Stimulated activated naive CD8-positive, alpha-beta T cell treated with anti-CD3 and anti-CD28 coated beads, Interleukin-15, Interleukin-2, amounts not matched to agents 100 U/mL and 50 U/mL, for 24 hours (primary cell): ENCODE measurements at places on chromosomes 7 and 10.

DNA sequence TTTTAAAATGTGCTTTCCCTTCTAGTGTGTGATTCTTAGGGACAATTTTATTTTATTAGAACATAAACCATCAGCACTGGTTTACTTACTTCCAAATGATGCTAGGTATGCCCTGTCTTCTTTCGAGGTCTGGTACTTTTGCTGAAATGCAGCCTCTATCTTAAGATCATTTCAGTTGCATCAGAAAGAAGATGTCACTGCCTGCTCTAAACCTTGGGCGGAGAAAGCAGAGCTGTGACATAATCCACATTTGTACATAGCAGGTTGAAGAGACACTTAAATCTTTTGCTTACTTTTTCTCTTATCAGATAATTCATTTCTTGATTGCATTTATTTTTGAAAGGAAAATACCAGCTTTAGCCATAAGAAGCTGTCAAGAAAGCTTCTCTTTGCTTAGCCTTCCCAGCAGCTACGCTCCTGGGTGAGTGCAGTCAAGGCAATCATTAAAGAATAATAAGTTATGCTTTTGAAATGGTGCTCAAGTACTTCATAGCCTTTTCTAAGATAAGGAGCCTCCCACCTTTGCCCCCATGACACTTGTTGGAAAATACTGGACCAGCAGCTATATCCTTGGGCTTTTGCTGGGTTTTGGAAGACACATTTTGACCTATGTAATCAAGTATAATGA lies 108.4 kb upstream of the SAMD8 start:
- no peak for DNase-seq

GRCh38 chr7:266851-267840 lies 22.8 kb upstream of the FOXL3 start:
- no peak for DNase-seq

GRCh38 chr10:72014785-72015480 lies 50.7 kb downstream of the CHST3 start:
- no peak for DNase-seq

DNA sequence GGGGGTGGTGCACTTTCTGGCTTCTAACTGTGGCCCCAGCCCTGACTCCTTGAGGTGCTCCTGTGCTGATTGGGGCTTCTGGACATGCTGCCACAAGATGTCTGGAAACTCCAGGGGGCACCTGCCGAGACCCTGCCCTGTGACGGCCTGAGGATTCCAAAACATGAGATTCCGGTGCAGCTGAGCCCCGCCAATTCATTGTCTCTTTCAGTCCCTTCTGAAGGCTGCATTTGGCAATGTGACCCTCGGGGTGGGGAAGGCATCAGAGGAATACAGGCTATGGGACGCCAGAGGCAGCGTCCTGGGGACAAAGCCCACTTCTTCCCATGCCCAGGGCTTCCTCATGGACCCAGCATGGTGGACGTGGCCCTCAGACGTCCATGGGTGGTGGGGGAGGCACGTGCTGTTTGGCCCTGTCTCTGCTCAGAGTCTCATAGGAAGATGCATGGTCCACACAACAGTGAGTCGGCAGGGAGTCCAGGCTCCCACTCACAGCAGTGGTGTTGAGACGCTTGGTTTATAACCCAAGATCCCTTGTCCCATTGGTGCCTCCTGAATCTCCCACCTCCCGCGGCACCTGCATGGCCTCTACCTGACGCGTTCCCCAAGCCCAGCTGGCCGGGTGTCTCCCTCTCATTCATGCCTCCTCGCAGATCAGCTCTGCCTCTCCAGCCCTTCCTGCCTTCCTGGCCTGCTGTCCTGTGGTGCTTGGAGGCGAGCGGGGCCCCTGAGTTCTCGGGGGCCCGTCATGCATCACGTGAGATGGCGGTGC lies 129.9 kb downstream of the WDR37 start:
- no peak for DNase-seq

- no peak for DNase-seq
Observed at GRCh38 chr10:131573256-131573655, 261.7 kb upstream of the TCERG1L start.

DNA sequence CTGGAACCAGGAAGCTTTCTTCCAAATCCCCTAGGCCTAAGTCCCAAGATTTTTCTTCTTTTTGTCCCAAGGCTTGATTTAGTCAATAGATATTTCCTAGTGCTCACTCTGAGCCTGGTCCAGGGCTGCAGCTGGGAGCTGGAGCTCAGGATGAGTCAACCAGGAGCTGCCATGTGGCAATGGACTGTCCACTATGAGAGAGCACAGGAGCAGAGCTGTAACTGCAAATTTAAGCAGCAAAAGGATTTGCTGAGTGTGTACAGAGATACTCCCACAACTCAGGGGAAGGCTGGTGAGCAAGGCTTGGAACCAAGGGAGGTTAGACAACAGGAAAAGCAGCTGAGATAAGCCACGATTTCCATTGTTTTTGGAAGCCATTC lies 92.1 kb upstream of the CXCL12 start:
- no peak for DNase-seq

GRCh38 chr10:101241840-101242707 lies 12.8 kb upstream of the LBX1 start:
- DNase-seq = no peak

GRCh38 chr7:31096877-31097258 lies 44.8 kb downstream of the ADCYAP1R1 start:
- DNase-seq = no peak

DNA sequence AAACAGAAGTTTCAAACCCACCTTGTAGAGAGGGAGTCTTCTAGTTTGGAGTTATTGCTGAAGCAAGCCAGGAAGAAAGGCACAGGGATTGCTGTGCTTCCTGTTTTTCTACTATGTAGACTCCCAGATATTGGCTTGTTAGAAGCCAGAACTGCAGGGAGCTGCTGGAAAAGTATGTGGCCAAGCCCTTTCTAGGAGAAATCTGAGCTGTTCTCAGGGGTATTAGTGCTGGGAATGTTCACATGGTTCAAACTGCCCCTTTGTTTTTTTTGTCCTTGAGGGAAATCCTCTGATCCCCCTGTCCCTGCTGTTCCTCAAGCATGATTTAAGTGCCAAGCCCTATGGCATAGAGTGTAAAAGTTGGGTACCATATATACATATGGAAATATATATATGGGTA lies 184.0 kb downstream of the CCDC7 start:
- DNase-seq = no peak

DNA sequence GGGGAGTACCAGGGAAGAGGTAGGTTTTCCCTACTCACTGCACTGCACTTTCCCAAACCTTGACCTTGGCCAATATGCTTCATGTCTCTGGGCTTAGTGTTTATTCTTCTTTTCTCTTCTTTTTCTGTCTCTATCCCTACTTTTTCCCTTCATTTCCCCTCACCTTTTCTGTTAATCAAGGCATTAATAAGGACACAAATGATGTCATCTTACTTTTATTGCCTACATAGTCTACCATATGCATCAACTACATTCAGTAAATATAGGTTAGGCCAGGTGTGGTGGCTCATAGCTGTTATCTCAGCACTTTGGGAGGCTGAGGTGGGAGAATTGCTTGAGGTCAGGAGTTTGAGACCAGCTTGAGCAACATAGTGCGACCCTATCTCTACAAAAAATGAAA lies 13.0 kb upstream of the ZNF503 start:
- DNase-seq = no peak

DNA sequence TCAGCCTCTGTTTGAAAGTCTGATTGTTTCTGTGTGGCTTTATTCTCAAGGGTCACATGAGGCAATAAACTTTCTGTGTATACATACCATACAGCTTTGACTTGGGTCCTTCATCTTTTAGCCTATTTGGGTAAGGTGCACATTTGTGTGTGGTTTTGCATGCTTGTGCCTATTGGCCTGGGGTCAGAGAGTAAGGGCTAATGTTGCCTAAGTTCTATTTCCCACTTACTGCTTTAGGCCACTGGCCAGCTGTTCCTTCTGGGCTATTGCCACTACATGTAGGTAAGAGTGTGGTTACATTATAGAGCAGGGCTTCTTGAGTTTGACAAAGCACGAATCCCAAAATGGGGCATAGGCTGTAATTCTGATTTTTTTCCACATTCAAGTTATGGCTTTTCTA lies 21.8 kb downstream of the BBIP1 start:
- DNase-seq = no peak

- DNase-seq = no peak
Observed at GRCh38 chr7:110142939-110143526, 947.9 kb upstream of the LRRN3 start.

- DNase-seq = no peak
Observed at GRCh38 chr7:90816511-90817142, 220.5 kb downstream of the CDK14 start.

DNA sequence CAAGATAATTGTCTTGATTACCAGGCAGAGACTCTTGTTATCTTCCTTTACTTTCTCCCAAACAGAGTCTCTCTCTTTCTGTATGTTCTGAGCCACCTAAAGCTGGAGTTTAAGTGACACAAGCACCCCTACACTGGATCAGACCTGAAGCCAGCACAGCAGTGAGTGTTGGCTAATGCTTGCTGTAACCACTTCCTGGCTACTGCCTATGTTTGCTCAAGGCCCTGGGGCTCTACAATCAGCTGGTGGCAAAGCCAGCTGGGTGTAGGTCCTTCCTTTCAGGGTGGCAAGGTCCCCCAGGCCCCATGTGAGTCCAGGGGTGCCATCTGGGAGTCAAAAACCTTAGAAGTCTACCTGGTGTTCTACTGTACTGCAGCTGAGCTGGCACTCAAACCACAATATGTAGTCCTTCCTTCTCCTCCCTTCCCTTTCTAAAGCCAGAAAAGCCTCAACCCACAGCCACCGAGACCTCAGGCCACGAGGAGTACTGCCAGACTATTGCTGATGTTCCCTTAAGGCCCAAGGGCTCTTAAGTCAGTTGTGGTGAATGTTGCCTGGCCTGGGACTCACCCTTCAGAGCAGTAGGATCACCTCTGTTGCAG lies 416.3 kb downstream of the ADRA2A start:
- no peak for DNase-seq

DNA sequence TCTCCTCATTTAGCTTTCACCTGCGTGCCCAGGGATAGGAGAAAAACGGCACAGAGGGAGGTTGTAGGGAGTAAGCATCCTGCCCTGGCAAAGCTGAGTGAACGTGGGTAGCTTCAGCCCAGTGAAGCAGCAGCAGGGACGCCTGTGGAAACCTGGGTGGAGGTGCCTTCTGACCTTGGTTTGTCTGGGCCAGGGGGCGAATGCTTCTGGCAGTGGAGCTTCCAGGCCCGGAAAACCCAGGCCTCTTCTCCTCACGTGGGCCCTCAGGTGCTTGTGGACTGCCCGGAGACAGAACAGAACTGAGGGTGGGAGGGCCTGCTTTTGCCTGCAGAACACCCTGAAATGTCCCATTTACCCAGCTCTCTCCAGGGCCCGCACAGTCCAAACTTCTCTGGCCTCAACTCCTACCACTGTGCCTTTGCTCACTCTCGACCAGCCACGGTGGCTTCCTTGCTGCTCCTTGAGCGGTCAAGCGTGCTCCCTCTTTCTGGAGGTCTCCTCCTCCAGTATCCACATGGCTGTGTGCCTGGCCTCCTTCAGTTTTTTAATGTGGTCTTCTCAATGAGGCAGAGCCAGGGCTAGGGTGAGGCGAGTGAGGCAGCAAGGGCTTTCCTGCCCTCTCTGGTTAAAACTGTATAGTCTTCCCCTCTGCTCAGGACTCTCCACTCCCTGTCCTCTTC lies 62.4 kb downstream of the TMEM209 start:
- no peak for DNase-seq

GRCh38 chr7:29042824-29043231 lies 84.7 kb upstream of the TRIL start:
- no peak for DNase-seq

GRCh38 chr10:77661100-77661499 lies 23.5 kb upstream of the KCNMA1 start:
- DNase-seq = no peak

- DNase-seq = no peak
Observed at GRCh38 chr10:86446987-86447386, 74.6 kb downstream of the WAPL start.

- DNase-seq = no peak
Observed at GRCh38 chr7:34108165-34108564, 202.8 kb downstream of the BMPER start.

- no peak for DNase-seq
Observed at GRCh38 chr7:6653071-6654003, 16.2 kb downstream of the ZNF316 start.

- DNase-seq = no peak
Observed at GRCh38 chr7:69622014-69622835, 23.9 kb downstream of the AUTS2 start.
